ENCODE measurements at places on chromosomes 12 and 14.

DNA sequence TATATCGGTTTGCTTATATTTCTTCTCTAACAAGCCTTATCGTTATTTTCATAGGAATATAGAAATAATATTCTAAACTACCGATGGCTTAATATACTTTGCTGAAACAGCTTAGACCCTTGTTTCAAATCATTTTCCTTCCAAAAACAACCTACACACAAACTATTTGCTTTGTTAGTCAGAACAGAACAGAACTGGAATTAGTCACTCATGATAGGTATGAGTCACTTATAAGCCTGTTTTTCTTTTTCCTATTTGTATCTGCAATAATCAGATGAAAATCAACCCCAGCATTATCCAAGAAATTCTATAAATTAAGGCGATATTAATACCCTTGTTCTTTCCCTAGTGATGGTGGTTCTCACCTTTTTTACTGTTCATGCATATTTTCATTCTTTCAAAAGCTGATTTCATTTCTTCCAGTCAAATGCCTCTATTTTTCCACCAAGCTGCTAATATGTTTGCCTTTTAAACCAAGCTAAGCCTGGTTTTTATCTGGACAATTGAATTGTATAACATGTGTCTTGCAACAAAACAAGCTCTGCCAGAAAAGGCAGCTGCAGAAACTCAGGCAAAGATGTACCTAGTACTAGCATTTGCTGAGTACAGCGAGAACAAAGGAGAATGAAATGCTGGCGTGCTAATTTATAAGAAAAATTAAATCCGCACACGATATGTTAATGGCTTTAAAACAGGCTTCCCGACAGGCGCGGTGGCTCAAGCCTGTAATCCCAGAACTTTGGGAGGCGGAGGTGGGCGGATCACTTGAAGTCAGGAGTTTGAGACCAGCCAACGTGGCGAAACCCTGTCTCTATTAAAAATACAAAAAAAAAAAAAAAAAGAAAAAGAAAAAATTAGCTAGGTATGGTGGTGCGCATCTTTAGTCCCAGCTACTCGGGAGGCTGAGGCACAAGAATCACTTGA lies 1418.2 kb downstream of the AACS start:
- peak; percentile 1 for DNase-seq

DNA sequence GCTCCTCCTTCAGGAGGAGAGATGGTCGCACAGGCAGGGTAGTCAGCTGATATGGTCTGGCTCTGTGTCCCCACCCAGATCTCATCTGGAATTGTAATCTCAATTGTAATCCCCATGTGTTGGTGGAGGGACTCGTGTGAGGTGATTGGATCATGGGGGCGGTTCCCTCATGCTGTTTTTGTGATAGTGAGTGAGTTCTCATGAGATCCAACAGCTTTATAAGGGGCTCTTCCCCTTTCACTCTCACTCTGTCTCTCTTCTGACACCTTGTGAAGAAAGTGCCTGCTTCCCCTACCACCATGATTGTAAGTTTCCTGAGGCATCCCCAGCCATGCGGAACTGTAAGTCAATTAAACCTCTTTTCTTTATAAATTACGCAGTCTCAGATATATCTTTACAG lies 218.9 kb upstream of the TMTC1 start:
- no peak for DNase-seq

DNA sequence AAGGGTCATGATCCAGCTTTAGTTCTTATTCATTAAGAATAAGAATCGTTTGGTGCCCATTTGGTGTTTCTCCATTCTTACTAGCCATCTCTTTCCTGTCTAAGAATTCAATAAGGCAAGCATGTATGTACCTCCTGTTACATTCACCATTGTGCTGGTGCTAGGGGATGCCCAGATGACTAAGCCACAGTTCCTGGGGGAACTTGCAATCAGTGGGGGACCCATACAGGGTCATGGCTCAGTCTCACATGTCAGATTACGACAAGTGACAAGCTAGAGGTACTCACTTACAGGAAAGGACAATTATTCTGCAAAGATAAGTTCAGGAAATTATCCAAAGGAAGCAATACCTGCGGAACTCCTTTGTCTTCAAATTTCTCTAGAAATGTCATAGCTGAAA lies 125.4 kb downstream of the STXBP6 start:
- no peak for DNase-seq

DNA sequence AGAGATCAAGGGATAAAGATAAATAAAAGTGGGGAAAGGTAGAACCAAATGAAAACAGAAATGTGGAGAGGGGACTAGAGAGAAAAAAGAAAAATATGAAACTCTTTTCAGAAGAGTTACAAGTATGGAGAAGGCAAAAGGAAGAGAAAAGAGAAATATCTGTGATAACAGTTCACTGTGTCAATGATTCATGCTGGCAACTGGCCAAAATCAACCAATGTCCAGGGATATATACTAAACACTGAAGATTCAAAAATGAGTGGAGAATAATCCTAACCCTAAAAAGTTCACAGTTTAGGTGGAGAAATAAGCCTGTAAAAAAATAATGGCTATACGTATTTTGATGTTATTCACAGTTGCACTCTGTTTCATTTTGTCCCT lies 372.3 kb upstream of the KITLG start:
- DNase-seq: no peak

GRCh38 chr12:42779186-42779859 lies 189.8 kb upstream of the PRICKLE1 start:
- no peak for DNase-seq

DNA sequence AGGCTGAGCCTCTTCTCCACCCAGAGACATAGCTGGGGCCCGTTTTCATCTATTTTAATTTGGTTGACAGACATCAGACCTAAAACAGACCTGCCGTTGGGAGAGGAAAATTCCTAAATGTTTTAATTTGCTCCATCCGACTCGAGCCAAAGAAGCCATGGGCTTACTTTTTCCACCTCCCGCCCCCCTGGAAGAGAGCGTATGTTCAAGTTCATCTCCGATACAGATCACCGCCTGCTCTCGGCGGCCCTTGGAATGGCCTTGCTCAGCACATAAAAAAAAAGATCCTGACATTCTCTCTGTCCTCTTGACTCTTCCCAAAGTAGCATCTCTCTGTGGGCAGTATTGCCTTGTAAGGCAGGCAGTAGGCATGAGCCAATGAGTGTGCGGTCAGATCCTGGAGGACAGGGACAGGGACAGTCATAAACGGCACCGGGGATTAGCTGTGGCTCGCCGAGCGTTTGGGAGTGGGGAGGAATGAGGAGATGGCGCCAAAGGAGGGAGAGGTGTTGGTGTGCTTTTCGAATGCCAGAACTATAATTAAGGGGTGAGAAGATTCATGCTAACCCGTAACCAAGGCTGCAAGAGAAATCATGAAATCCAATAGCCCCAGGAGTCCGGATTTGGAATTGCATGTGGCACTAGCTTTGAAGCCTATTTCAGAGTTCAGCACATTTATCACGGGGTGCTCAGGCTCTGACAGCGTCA lies 47.9 kb upstream of the MEG3 start:
- DNase-seq: no peak

GRCh38 chr14:91843437-91843836 lies 23.9 kb downstream of the TC2N start:
- no peak for DNase-seq

GRCh38 chr14:58118097-58118815 lies 33.8 kb downstream of the ARMH4 start:
- no peak for DNase-seq
